Spleen (tissue), 13 donors: ENCODE measurements at places on chromosomes 13 and 19. TPM values are rescaled to one million over a fixed set of nuclear protein-coding genes. Genes with fewer than 3 reads are reported as not detected.

DNA sequence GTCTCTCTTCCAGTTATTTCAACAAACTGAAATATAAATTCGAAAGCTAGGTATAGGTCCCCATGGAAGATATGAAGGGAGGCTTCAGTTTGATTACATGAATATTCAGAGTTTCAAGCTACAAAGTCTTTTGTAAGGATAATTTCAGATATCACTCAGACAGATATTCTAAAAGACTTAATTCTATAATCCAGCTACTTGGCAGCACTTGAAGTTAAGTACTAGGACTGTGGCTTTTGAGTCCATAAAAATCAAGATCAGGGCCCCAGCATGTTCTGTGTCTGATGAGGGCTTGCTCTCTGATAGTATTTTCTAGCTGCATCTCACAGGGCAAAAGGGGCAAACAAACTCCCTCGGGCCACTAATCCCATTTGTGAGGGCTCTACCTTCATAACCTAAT lies 160.6 kb upstream of the IRS2 start:
- no peak for DNase-seq

- no peak for DNase-seq
Measured at GRCh38 chr19:30877661-30878113, 471.5 kb downstream of the TSHZ3 start.

RNF113B gene
- total RNA-seq = not detected

GRCh38 chr13:113367771-113368170 lies 3.8 kb upstream of the GRTP1 start:
- DNase-seq = no peak

VSTM1 gene
- total RNA-seq = 10.1 TPM

DNA sequence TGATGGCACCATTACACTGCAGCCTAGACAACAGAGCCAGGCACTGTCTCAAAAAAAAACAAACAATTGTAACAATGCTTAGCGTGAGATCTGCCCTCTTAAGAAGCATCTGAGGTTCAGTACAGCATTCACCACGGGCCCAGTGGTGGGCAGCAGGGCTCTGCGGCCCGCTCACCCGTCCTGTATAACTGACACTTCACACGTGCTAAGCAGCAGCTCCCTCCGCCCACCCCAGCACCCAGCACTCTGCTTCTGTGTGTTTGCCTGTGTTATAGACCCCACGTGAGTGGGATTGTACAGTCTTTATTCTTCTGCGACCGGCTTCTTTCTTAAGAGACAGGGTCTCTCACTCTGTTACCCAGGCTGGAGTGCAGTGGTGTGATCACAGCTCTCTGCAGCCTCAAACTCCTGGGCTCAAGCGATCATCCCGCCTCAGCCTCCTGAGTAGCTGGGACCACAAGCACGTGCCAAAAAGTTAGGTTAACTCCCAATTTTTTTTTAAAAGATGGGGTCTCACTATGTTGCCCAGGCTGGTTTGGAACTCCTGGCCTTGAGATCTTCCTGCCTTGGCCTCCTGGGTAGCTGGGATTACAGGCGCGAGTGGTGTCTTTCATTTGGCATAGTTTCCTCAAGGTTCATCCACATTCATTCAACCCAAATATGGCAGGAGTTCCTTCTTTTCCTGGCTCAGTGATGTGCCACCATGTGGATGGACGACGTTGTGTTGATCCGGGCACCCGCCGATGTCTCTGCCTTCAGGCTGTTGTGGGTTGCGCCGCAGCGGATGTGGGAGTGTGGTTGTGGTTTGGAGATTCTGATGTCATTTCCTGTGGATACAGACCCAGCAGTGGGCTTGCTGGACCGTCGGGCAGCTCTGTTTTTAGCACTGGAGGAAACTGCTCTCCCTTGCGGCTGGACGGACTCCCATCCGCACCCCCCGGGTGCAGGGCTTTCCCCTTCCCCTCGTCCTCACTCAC lies 170.0 kb downstream of the KDM4B start:
- DNase-seq = peak; percentile 94

DNA sequence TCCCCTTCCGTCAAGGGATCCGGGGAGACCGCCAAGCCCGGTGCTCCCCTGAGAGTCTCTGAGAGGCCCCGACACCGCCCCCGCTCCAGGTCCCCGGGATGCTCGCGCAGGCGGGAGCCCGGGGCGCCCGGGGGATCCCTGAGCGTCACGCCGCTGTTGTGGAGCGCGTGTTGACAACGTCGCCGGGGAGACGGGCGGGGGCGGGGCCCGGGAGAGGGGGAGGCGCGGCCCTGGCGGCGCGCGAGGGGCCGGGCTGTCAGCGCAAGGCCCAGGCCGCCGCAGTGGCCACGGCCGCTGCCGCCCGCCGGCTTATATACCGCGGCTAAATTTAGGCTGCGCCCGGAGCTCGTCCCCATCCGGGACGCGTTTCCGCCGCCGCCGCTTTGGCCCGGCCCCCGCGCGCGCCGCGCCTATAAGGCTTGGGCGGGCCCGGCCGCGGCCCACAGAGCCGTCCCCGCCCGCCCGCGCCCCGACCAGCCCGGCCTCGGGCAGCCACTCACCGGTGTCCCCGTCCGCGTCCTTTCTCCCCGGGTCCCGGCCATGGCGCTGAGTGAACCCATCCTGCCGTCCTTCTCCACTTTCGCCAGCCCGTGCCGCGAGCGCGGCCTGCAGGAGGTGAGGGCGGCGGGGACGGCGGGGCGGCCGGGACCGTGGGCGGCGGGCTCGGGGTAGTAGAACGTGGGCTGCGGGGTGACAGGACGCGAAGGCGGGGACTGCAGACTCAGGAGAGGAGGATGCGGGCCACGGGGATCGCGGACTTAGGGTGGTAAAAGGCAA lies at the start of gene KLF2:
Gene KLF2, plus strand, starts transcription at position 443 of the 777 bp plus-strand sequence. Its CDS starts 98 bp downstream, at position 541.
- DNase-seq = peak; percentile 99

GRCh38 chr13:52809310-52809769 lies 39.1 kb downstream of the PCDH8 start:
- no peak for DNase-seq

DCLK1 gene
- total RNA-seq = 11.1 TPM

DNA sequence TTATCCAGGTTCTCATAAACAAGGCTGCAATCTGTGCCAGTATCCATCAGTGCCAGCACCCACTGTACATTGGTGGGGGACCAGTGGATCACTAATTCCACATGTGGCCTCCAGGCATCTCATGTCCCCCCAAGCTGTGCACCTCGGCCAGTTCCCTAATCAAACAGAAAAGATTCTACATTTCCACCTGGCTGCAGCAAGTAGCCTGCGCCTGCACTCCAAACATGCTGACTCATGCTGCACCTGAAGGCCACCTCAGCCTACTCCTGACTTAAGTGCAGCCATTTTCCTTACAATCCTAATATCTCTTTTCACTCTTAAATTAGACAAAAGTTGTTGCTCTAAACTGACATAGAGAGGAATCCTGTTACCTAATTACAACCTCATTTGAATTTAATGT lies 729.4 kb upstream of the MIR17HG start:
- no peak for DNase-seq

DNA sequence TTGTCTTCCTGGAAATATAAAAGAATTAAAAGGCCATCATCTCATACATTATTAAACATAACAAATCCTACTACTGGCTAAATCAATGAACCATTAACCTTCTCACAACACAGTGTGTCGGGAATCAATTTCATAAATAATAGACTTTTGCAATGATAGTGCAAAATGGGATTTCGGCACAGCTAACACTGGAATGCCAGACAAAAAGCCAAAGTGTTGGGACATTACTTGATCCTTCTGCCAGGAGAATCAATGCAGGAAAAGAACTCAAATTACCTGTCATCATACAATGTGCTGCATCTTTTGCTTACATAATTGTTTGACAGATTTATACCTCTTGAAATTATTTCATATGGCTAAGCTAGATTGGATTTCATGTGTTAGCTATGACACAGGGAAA lies 334.3 kb downstream of the MTUS2 start:
- DNase-seq = no peak

GRK1 gene
- not detected for total RNA-seq

- DNase-seq = no peak
Measured at GRCh38 chr13:27036236-27036981, 135.2 kb downstream of the USP12 start.

NAXD gene
- total RNA-seq = 27.1 TPM

BLOC1S3 gene
- total RNA-seq = 31.7 TPM

DNA sequence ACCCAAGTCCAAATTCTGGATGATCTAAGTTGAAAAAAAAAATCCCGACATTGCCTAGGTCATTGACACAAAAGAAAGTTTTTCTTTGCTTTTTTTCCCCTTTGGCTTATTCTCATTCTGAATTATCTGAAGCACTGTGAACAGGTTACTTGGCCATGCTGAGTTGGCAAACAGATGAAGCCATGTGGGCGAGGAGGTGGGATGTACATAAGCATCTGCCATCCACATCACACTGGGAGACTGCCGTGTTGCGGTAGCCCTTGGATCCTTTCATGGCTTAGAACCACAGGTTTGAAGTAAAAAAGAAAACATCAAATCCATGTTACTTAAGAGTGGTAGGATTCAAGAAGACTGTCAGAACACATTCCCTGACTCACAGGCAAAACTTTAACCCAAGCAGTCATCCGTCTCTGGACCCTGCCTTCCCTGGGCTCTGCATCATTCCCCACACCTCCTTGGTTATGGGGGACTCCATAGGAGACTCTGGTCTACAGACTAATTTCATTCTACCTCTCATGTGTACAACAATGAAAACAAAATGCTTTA lies 242.5 kb upstream of the SERP2 start:
- DNase-seq = no peak

KIR3DL1 gene
- total RNA-seq = 0.91 TPM

RDH8 gene
- total RNA-seq = not detected

TMEM59L gene
- total RNA-seq = 0.28 TPM

GRCh38 chr19:23305555-23305954 lies 55.4 kb upstream of the ZNF724 start:
- no peak for DNase-seq

C19orf44 gene
- 3.1 TPM for total RNA-seq

DNA sequence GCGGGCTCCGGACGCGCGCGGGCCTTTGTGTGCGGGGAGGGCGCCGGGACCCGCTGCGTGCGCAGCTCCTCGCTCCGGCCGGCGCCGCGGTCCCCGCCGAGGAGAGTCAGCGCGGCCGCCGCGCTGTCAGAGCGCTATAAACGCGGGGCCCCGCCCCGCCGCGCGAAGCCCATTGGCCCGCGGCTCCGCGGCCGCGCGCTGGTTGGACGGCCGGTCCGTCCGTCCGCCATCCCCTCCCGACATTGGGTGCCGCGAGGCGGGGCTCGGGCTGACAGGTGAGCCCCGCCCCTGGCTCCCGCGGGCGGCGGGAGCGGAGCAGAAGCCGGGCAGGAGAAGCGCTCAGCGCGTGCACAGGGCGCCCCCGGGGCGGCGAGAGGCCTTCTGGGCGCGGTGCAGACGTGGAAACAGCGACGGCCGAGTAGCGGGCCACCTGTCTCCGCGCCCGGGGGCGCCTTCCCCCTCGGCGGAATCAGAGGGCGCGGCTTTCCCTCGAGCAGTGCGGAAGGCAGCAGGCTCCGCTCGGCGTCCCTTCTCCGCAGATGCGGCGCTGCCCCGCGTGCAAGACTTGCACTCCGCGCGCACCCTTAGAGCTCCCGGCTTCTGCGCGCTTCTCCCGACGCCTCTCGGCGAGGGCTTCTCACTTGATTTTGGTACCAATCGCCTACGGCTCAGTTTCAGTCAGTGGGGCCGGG lies at the start of gene EFNB2:
Gene EFNB2, minus strand, starts transcription at position 111 of the 692 bp plus-strand sequence. CDS start 698 bp downstream, outside the sequence.
- DNase-seq = peak; percentile 96

- DNase-seq = no peak
Measured at GRCh38 chr13:46355088-46355468, 32.0 kb downstream of the RUBCNL start.

GRCh38 chr13:49098771-49099512 lies 121.2 kb upstream of the MLNR start:
- DNase-seq = no peak

DNA sequence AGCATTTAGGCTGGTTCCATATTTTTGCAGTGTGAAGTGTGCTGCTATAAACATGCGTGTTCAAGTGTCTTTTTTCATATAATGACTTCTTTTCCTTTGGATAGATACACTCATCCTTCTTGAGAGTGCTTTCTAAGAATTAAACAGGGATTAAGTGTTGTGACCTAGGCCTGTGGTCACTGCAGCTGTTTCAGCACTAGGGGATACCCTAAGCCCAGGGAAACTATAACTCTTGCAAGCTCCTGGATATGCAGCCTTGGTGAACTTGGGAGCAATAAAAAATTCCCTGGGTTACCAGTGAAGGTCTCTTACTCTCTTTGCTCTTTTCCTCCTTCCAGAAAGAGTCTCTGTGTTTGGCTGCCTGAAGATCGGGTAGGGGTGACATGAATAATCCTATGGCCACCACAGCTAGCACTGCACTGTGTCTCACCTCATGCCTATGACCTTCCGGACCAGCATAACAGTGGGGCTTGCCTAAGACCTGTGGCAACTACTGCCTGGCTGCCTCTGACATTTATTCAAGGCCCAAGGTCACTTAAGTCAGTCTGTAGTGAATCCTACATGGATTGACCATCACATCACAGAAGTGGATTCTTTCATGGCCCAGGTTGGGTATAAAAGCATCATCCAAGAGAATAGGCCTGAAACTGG lies 799.7 kb downstream of the DACH1 start:
- DNase-seq = no peak

FFAR1 gene
- total RNA-seq = not detected

GRCh38 chr13:35500144-35500543 lies 23.7 kb upstream of the MAB21L1 start:
- DNase-seq = no peak

ZNF358 gene
- total RNA-seq = 43.6 TPM

PSG11 gene
- not detected for total RNA-seq
